IPS-NIHi11 (cell line): ENCODE measurements at places on chromosomes 7 and 10.

DNA sequence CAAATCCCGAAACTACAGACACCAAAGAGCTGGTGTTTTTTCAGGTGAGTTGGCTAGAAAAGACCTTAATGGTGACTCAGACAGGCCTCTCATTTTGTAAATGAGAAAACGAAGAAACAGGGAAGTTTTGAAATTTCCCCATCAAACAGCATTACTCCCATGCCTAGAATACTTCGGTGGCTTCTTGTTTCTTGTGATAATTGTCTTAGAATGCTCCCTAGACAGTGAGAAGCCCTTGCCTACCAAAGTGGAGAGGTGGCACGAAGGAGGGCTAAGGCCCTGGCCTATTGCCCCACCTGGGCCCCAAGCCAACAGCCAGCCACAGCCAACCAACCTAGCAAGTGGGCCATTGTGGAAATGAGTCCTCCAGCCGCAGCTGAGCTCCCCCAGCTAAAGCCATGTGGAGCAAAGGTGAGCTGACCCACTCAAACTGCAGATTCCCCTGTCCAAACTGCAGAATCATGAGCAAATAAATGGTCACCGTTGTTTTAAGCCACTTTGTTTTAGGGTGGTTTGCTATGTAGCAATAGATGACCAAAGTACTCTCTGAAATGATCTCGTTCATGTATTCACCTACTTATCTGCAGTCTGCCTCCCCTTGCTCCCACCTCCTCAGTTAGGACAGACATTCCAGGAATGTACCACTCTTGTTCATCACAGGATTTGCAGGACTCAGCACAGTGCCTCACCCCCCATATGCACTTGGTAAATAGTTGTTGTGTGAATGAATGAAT, 97.7 kb upstream of the FGFR2 start:
- DNase-seq: no peak

- DNase-seq: no peak
These were observed 791.4 kb downstream of the PCDH15 start for GRCh38 chr10:54009672-54010071.

GRCh38 chr10:89062861-89063260, 72.3 kb downstream of the FAS start:
- no peak for DNase-seq

DNA sequence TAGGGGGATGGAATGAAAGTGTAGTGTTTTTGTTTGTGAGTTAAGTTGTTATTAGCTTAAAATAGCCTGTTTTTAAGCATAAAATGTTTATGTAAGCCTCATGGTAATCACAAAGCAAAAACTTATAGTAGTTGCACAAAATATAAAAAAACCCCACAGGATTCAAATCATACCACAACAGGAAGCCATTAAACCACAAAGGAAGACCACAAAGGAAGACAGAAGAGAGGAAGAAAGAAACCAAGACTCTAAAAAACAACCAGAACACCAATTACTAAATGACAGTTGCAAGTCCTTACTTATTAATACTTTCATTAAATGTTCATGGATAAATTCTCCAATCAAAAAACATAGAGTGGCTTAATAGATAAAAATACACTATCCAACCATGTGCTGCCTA, 63.6 kb downstream of the ANKRD7 start:
- DNase-seq: no peak

DNA sequence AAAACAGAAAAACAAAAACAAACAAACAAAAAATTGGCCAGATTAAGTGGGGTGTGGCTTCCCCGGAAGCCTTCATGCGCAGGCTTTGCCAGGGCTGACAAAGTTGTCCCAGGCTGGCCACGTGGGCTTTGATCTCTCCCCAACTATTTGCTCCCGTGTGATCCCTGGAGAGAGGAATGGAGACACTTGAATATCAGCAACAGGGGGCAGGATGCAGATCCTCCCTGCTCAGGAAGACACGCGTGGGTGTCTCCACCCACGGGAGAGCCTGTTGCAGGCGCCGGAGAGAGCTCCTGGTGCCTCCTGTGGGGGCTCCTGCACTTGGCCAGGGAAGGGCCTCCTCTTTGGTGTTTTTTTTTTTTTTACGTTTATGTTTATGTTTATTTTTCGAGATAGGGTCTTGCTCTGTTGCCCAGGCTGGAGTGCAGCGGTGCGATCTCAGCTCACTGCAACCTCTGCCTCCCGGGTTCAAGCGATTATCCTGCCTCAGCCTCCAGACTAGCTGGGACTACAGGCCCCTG, 19.0 kb downstream of the TRIM56 start:
- no peak for DNase-seq

DNA sequence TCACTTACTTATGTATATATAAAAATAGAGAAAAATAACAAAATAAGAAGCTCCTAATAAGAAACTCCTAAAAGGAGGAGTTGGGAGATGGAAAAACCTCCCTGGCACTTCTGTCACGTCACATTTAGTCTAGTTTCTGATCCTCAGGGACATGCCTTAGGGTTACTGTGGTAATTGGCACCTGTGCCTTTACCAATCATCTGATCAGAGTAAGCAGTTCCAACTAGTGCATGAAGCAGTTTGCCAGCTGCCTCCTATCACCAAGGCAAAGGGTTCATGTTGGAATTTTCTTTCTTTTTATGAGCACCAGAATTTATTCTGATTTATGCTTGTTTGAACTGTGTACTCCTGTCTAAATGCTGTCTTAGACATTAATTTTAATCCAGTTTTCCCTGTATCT, 49.9 kb downstream of the ARL4A start:
- DNase-seq: no peak
